ENCODE measurements at places on chromosomes 1 and 21.
A peak's percentile ranks its signal among the peaks of the same experiment; 100 is the strongest.

GRCh38 chr1:172670316-172670715, 11.4 kb downstream of the FASLG start:
- DNase-seq, result no peak

GRCh38 chr1:117030271-117030877, 28.8 kb downstream of the CD101 start:
- DNase-seq, result no peak

GRCh38 chr1:63322944-63323864, 837 bp downstream of the FOXD3 start:
- DNase-seq, result peak; percentile 10

DNA sequence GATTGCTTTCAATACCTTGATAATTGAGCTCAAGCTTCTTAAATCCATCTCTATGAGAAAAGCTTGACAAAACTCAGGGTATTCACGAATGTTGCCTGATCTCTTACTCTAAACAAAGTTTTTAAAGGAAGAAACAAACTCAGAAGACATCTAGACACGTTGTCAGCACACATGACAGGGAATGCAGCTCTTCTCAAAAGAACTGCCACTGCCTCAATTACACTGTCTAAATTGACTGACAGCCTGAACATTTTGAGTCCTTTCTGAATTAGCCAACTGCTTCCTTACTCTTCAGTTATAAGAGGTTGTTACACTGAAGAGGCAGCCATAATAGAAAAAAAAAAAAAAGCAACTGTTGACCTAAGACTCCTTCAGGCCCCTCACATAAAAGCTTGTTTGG, 1646.7 kb upstream of the B3GALT2 start:
- DNase-seq, result no peak

GRCh38 chr1:7610106-7610731, 160.9 kb upstream of the VAMP3 start:
- no peak for DNase-seq

DNA sequence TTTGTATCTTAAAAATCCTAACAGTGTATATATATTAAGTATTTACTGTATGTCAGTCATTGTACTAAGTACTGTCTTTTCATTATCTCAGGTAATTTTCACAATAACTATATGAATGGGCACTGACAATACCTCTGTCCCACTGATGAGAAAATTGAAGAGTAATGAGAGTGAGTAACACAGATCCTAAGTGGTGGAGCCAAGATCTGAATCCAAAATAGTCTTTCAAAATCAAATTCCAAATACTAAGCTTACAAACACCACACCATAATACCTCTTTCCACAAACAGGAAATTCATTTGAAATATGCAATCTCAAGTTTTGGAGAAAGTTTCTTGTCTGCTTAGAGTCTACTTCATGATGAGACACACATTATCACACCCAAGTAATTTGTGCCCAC, 105.9 kb upstream of the EDEM3 start:
- DNase-seq, result no peak

GRCh38 chr21:20802201-20802600, 196.0 kb upstream of the NCAM2 start:
- no peak for DNase-seq

DNA sequence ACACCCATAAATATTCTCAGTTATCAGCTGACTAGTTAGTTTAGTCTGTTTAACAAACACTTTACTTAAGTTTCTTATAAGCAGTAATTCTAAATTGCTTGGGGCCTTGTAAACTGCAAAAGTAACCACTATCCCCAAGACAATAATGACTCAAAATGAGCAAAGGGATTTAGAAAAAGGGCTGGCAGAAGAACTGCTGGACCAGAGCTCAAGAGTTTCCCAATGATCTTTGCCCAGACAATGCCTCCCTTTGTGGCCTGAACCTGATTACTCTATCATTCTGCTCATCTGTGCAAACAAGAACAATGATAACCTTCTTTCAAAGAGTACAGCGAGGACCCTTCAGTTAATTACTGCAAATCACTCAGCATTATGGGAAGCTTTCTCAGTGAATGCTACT, 123.5 kb downstream of the TIAM1 start:
- no peak for DNase-seq

DNA sequence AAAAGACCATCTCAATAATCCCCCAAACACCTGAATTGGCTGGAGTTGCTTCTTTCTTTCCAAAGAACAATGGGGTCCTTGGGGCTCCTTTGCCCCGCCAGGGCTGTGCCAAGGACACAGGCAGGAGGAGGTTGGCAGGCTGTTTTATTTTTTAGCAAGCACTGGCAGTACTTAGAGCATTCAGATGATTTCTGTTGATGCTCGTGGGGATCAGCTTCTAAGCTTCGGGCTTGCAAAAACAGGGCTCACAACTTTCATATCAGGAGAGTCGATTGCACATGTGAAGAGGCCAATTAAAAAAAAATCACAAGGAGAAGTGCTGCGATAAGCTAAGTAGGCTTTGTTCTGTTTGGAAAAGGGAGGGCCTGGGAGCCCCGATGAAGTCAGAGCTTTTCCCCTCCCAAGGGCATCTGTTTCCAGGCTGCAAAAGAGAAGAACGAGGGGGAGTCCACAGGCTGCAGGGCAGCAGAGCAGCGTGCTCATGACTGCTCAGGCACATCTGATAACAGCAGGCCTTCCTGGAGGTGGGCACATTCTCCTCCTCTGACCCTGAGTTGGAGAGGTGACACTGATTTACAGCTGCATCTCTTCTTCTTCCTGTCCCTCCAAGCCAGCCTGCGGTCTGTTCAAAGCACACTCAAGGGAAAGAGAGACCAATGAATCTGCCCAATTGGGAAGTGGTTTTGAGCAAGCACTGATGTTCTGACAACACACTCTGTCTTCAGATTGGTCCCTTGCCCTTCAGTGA, 27.3 kb upstream of the BCAR3 start:
- no peak for DNase-seq

DNA sequence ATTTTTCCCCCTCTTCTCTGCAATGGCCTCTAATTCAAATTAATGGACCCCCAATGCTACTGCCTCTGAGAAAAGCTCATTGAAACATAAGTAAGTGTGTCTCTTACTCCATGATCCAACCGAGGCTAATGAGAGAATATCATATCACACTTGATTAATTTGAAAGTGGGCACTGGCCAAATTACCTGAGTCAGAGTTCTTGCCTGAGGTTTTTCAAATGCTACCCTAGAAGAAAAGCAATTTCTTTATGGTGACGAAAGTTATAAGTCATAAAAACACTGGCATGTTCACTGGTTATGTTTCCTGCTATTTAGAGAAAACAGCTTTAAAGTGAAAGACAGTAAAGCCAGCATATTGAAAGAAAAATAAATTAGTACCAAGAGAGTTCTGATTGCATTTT, 368.8 kb upstream of the TMPRSS15 start:
- DNase-seq, result peak; percentile 28

GRCh38 chr1:62362061-62362917, 43.1 kb upstream of the KANK4 start:
- no peak for DNase-seq

GRCh38 chr1:188270497-188270896, 1441.7 kb downstream of the PLA2G4A start:
- no peak for DNase-seq

DNA sequence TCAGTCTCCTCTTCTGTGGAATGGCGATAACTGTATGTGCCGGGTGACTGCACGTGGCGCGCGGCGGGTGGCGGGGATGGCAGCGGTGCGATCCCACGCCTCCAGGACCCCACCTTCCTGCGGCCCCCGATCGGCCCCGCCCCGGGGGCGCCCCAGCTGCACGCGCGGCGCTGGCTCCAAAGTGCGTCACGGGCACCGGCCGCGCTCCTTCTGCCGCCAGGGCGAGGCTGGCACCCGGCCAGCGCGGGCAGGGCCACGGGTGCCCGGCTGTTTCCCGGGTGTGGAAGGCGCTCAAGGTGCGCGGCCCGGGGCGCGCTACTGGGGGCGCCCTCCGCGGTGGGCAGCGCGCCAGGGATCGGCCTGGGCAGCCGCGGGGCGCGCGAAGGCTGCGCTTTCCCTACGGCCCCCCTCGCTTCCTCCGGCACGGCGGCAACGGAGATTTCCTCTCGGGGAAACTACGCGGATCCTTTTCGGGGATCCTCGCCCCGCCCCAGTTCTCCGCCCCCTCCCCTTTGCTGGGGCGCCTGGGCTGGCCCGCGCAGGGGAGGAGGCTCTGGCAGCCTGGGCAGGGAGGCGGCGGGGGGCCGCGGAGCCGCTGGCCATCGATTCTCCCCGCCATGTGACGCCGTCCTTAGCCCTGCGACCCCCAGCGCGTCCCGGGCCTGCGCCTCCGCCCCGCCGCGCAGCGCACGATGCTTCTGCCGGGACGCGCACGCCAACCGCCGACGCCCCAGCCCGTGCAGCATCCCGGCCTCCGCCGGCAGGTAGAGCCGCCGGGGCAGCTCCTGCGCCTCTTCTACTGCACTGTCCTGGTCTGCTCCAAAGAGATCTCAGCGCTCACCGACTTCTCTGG, at the start of gene EVA1C:
EVA1C (plus strand) TSS at position 545 of the 853 bp plus-strand sequence; CDS start at position 693, 148 bp downstream.
- DNase-seq, result no peak

GRCh38 chr21:17119466-17120297, 393.2 kb upstream of the CXADR start:
- no peak for DNase-seq

- DNase-seq, result no peak
Measured at GRCh38 chr1:208326033-208326432, 81.8 kb upstream of the PLXNA2 start.

DNA sequence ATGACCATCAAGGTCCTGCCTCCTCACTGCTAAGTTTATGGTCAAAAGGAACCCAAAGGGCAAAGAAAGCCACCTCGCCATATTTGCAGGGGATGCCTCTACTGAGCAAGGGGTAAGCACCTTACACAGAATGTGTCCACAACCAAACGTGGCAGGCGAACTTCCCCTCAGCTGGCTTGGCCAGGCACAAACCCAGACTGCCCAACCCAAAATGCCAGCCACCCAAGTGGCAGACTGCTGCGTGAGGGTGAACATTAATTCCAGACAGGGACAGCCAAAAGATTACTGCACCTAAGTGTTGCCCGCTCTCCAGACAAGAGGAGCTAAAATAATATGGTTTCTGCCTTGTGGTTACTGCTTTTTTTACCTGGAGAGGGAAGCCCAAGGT, 16.0 kb downstream of the ZNF697 start:
- no peak for DNase-seq

DNA sequence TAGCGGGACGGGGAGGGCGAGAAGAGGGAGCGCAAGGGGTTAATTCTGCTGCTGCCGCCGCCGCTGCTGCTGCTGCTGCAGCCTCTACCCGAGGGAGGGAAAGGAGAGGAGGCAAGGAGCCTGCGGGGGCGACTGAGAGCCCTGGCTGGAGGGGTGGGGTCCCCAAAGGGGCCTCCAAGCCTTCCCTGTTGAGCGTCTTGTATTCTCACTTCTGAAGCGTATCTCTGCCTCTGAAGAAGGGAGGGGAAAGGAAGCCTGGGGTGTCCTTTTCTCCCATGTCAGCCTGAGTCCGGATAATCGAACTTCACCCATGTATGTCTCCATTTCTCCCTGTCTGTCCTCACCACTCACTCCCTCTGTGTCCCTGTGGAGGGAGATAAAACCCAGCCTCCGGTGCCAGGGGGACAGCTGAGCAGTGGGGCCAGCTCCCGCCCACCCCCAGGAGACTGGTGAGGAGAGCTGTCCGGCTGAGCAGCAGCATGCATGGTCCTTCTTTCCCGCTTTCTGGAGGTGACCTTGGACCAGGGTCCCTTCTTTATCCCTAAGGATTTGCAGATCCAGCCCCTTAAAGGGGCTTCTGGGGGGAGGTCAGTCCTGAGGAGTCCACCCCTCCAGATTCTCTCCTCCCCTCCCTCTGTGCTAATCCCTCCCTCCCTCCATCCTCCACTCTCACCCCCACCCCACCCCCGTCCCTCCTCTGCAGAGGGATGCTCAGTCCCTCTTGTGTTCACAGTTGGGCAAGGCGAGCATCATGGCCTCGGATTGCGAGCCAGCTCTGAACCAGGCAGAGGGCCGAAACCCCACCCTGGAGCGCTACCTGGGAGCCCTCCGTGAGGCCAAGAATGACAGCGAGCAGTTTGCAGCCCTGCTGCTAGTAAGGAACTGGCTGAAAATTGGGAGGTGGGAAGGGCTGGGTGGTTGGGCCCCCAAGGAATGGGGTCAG, 1.0 kb downstream of the NCDN start:
- DNase-seq, result no peak

- DNase-seq, result no peak
Measured at GRCh38 chr1:224831501-224831900, 98.0 kb upstream of the DNAH14 start.

DNA sequence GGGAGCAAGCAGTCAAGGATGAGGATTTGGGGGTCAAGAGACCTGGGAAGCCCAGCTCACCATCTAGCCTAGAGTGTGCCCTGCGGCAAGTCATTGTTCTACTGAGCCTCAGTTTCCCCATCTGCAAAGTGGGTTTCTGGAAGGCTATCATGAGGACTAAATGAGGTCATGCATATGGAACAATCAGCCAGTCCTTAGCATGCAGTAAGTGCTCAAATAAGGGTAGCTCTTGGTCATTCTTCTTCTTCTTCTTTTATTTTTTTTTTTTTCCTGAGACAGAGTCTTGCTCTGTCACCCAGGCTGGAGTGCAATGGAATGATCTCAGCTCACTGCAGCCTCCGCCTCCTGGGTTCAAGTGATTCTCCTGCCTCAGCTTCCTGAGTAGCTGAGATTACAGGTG, 99.9 kb upstream of the RUNX3 start:
- DNase-seq, result no peak

- no peak for DNase-seq
Measured at GRCh38 chr1:77541162-77541545, 141.3 kb downstream of the ZZZ3 start.

GRCh38 chr1:238176441-238176840, 285.7 kb upstream of the ZP4 start:
- no peak for DNase-seq

- no peak for DNase-seq
Measured at GRCh38 chr1:110387048-110387754, 3.6 kb downstream of the SLC16A4 start.

GRCh38 chr1:209527372-209527771, 56.1 kb upstream of the CAMK1G start:
- peak; percentile 33 for DNase-seq

DNA sequence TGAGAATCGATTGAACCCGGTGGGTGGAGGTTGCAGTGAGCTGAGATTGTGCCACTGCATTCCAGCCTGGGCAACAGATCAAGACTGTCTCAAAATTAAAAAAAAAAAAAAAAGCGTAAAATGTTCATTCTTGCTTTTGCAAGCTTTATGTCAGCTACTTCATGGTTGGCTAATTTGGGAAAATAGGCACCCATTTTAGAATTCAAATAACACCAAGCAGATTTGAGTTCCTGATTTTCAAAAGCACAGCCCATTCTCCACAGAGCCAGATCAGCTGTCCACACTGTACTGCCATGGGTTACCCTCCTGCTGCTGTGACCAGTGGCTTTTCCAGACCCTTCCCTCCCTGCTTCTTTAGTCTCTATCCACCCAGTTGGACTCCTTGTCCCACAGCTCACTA, 4.4 kb downstream of the THEM5 start:
- no peak for DNase-seq

GRCh38 chr1:8003438-8004112, 22.5 kb downstream of the ERRFI1 start:
- DNase-seq, result no peak

DNA sequence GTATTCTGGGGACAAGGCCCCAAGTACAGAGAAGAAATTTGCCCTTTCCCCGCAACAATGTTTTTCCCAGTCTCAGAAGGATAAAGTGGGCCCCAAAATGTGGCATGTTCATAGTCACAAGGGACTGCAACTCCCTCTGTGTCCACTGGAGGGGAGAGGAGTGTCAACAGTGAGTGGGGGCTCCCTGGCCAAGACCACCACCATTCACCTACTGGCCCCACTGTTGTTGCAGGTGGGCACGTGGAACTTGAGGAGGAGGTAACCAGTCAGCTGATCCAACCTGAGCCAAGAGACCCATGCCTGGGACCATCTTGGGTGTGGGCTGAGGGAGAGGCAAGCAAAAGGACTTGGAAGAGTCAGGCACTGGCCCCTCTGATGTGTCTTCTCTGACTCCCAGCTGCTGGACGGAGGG, 777 bp downstream of the NUDT17 start:
- DNase-seq, result no peak
